Epithelial cell of esophagus (primary cell): ENCODE measurements at places on chromosomes 6 and 20.
A peak's percentile ranks its signal among the peaks of the same experiment; 100 is the strongest.

GRCh38 chr6:56101141-56101553 is 146.2 kb downstream of the COL21A1 start:
- peak; percentile 95 for DNase-seq

DNA sequence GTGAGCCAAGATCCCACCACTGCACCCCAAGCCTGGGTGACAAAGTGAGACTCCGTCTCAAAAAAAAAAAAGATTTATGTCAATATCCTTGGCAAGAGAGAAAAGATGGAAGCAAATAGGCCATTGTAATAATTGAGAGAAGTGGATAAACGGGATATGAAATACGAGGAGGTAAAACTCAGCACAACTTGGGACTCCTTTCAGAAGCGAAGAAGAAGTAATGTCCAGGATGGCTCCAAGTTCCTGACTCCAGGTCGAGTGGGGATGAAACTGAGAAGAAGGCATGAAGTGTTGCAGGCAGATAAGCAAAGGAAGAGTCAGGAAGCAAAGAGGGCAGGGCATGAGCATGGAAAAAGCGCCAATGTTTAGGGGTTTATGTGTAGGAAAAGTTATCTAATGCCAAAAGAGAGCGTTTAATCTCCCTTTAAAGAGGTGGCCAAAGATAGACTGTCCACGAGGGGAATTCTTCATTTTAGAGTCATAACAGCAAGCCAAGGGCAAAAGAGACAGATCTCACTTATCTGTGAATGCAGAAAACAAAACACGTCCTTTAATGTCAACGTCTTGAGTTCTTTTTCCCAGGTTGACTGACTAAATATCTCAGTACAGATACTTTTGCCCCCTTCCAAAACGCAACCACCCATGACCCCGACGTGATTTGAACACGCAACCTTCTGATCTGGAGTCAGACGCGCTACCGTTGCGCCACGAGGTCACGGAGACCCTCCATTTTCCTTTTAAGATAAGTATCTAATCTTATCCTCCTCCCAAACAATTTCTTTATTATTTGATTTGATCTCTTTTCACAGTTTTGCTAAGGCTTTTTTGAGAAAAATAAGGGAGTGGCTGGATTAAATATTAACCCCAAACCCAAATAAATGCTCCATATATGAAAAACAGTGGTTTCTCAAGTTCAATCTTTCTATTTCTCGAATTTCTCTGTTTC is 46.3 kb upstream of the BTN3A2 start:
- DNase-seq: no peak

DNA sequence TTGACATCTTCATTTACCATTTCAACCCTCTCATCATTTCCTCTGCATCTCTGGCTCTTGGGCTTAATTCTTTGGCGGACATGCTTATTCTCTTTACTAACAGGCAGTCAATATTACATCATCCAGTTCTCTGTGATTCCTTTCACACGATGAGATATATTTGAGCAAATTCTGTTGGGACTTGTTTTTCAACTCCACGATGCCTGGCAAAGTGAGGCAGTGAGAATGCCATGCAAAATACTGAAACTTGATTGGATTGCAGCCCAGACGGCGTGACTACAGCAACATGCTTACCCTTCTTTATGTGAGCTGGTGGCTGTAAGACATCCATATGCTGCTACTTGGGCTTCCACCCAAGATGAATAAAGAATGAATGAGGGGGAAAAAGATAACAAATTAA is 101.7 kb upstream of the SPACA1 start:
- DNase-seq: peak; percentile 98

GRCh38 chr20:39762716-39763115 is 800.6 kb downstream of the DHX35 start:
- DNase-seq: no peak

GRCh38 chr20:45792317-45793118 is 764 bp downstream of the DNTTIP1 start:
- no peak for DNase-seq

DNA sequence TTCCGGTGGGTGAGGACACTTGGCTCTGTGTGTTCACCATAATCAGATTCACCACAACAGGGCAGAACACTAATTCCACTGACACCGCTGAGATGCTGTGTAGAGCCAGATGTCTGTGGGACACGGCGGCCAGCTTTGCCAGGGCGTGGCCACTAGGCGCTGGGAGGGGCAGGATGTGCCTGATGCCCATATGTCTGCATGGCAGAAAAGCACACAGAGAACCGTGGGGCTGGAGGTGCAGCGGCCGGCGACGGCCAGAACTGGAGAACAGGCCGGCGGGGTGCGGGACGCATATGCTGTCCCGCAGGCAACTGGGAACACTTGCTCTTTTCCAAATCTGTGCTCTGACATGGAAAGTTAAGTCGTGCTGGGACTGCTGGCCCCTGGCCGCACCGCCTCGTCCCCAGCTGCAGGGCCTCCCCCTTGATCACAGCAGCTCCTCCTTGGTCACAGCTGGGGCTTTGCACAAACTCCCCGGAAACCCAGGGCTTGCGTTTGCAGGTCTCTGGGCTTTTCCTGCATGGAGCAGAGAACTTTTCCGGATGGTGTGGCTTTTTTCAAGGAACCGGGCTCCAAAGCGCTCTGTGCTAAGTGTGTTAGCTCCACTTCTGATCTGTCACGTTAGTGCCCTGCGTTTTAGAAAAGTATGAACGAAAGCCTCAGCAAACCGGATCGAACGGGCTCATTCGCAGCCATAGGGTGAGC is 31.1 kb downstream of the NTSR1 start:
- no peak for DNase-seq

DNA sequence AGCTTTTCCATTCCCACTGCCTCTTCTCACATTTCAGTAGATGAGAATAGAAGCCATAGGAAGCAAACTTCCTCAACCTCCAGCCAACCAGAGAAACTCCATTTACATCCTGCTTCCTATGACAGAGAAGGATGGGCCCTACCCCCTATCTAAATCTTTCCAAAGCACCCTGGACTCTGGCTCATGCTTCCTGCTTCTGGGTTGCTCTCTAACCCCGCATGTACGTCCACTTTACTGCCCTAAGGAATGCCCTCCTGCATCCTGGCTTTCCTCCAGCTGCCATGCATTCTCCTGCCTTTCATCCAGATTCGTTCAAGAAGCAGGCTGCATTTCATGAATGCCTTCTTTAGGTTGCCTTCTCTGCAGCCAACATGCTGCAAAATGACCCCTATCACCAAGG is 91.9 kb downstream of the FAM217A start:
- DNase-seq: no peak

- no peak for DNase-seq
These were observed 109.1 kb upstream of the ENPP5 start for GRCh38 chr6:46279874-46280273.

DNA sequence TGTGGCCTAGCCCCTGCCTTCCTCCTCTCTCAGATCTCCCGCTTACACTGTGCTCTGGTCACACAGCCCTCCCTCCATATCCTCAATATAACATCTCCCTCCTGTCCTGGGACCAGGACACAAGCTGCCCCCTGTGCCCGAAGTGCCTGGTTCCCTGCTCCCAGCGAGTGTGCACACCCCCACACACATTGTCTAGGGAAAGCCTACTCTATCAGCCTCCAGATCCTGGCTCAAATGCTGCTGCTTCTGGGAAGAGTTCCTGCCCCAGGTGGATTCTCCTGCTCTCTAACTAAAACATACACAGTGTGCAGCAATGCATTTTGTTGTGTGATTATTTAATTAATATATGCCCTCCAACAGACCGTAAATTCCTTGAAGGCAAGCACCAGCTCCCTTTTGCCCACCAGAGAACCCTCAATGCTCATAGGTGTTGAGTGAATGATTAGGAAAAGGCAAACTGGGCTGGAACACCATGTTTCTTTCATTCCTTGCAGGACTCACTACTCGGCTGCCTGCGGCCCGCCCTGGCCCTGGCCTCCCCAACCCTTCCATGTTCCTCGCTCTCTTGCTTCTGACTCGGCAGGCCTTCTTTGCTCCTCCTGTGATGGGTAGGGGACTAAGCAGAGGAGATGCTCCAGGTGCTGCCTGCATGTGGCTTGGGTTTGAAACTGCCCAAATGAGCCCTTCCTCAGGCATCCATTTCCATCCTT is 194.6 kb downstream of the ZDHHC14 start:
- DNase-seq: no peak

DNA sequence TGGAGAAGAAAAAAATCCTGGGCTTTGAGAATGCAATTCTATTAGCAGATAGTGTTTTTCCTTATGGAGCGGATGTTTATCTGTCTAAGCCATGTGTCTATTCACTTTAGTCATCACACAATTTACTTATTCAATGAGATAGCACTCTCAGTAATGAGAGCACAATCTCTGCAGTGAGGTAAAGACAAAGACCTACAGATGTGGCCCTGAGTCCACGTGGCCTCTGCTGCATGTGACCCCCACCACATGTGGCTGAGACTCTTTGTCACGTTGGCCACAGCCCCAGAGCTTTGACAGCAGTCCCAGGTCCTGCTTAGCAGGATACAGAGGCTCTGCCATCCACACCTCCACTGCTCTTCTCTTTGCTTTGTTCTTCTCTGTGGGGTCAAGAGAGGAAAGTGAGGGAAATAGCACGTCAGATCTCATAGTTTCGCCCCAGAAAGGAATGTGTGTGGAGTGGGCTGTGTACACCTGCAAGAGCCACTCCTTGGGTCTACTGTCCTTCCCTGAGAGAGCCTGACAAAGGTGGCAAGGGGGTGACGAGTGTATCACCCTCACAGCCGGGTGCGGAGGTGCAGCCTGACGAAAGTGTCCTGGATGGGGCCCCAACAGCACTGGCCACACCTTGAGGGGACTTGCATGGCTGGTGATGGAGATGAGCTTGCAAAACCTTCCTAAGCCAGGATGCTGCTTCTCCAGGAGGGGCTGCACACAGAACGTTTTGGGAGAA is 40.7 kb downstream of the ZNF831 start:
- DNase-seq: no peak

DNA sequence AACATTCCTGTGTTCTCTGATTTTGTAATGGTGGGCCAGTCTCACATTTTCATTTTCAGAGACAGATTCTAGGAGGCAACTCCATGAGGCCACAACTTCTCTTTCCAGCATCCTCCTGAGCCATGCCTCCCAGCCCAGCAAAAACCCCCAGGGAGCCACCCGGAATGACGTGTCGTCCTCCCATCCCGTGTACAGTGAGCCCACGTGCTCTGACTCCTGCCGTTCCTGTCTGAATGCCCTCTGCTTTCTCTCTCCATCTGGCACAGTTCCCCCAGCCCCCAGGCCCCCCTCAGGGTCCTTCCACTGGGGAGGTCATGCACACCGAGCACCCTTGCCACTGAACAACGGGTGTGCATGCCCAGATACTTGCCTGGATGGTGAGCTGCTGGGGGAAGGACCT is 38.0 kb downstream of the C20orf203 start:
- no peak for DNase-seq

GRCh38 chr6:151441390-151442166 is 10.3 kb downstream of the RMND1 start:
- DNase-seq: no peak

DNA sequence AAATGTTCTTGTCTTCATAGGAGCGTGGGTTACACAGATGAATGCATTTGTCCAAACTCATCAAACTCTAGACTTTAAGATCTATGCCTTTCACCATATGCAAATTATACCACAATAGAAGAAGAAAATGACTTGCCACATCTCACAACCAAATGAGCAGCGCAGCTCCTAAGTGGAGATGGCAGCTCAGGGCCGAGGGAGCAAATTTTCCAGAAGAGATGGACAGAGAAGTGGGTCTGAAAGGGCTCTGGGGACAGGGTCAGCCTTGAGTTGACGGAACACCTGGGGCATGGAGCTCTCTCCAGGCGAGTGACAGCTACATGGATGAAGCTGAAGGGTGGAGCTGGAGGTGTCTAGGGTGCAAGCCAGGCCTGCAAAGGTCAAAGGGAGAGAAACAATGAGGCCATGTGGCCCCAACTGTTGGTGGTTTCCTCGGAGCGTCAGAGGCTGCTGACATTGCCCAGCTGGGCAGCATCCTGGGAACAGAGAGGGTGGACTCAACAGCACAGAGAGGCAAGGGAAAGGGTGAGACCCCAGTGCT is 228.3 kb downstream of the NRN1 start:
- DNase-seq: no peak
